ENCODE measurements at places on chromosomes 2 and 18.

- peak; percentile 81 for DNase-seq
Observed at GRCh38 chr2:20642055-20642971, 8.6 kb downstream of the HS1BP3 start.

GRCh38 chr2:236714080-236714479 lies 144.5 kb downstream of the ACKR3 start:
- no peak for DNase-seq

DNA sequence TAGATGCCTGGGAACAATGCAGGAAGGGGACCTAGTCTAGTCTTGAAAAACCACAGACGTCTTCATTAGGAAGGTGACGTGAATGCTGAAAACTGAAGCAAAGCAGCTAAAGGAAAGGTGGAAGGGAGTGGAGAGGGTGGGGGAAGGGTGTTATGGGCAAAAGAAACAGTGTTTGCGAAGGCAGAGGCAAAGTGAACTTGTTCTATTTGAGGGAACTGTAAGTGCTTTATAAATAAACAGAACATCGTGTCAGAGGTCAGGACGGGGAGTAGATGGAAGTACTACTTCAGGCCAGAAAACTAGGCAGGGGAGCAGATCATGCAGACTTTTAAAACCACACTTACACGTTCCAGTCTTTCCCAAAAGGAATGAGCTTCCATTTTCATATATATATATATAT lies 57.8 kb downstream of the FASTKD2 start:
- DNase-seq, result no peak

- no peak for DNase-seq
Observed at GRCh38 chr2:85453571-85453970, 35.1 kb downstream of the SH2D6 start.

DNA sequence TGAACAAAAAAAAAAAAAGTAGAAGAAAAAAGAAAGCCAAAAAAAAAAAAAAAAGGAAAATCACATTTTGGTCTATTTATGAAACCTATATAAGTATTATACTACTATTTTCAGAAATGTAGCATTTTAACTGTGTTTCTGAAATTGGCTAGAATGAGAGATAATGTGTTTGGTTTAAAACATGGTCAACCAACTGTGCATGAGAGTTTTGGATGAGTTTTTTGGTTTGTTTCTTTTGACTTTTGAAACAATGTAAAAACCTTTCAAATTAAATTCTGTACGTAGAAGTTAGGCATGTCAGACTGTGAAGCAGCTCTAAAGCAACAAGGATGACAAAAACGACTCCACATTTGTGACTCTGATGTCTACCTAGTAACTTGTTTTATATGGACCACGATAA lies 34.6 kb downstream of the SPC25 start:
- no peak for DNase-seq

DNA sequence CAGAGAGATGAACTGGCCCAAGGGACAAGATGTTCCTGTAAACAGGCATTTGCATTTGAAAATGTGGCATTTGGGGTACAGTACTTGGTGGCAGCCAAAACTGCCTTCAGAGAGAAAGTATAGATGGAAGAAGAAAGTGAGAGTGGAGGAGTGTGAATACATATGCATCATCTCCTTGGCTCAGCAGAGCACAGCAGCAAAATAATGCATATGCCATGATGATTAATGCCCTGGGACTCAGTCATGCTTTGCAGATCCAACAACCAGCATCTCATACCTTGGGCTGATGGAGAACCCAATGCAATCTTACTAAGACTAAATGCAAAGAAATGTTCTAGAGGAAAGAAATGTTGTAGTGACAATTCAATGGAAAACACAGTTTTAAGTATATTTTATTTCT lies 29.7 kb upstream of the CYTIP start:
- no peak for DNase-seq
